Urinary bladder (tissue), 4 donors: ENCODE measurements at places on chromosomes 16 and 17. TPM values are rescaled to one million over a fixed set of nuclear protein-coding genes. Genes with fewer than 3 reads are reported as not detected.

GRCh38 chr17:72481572-72481971, 360.8 kb downstream of the SOX9 start:
- no peak for DNase-seq

GRCh38 chr17:58308173-58308984, 20.2 kb downstream of the TSPOAP1 start:
- no peak for DNase-seq

- no peak for DNase-seq
Observed at GRCh38 chr16:11225677-11226549, 30.1 kb downstream of the SOCS1 start.

CDH5 gene
- 55.8 TPM for total RNA-seq

TBC1D26 gene
- 1.3 TPM for total RNA-seq
